ENCODE measurements at places on chromosomes 11 and 22.

GRCh38 chr22:33477120-33478111 is 419.2 kb upstream of the SYN3 start:
- DNase-seq: no peak

GRCh38 chr11:78638704-78639380 is 64.2 kb upstream of the NARS2 start:
- no peak for DNase-seq

- no peak for DNase-seq
Observed at GRCh38 chr11:95891423-95892170, 32.3 kb downstream of the MTMR2 start.

DNA sequence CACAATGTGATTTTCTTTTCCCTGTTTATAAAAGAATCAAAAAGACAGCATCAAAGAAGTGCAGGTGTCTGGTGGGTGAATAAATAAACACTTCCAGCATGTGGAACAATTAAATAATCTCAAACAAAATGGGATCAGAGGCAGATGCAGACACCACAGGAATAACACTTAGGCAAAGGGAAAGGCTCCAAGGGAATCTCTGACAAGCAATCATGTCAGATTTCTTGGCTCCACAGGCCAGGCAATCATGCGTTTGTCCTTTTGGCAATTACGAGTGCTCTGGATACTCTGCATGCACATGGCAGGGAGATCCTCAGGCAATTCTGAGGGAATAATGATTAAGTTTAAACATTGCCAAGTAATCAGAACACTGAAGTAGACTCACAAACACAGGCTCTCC is 403.5 kb upstream of the LUZP2 start:
- DNase-seq: no peak

DNA sequence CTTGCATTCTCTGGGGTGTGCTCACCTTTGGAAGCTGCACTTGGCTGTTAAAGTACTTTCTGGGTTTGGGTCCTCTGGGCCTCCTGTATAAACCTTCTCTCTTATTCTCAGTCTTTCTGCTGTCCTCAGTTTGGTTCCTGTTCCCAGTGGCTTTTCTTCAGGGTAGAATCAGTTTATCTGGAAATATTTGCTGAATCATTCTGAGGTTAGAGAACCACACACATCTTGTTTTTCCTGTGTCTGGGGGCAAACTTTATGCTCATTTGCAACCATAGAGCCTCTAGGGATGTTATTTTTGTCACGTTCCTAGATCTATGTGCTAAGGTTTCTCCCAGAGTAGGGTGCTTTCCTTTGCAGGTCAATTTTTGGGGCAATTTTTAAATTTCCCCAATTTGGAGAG is 224.3 kb upstream of the C11orf87 start:
- DNase-seq: no peak

- peak; percentile 11 for DNase-seq
Observed at GRCh38 chr22:19879246-19879570, 24.5 kb upstream of the GNB1L start.

GRCh38 chr22:47176573-47177333 is 414.3 kb downstream of the TBC1D22A start:
- DNase-seq: peak; percentile 8

DNA sequence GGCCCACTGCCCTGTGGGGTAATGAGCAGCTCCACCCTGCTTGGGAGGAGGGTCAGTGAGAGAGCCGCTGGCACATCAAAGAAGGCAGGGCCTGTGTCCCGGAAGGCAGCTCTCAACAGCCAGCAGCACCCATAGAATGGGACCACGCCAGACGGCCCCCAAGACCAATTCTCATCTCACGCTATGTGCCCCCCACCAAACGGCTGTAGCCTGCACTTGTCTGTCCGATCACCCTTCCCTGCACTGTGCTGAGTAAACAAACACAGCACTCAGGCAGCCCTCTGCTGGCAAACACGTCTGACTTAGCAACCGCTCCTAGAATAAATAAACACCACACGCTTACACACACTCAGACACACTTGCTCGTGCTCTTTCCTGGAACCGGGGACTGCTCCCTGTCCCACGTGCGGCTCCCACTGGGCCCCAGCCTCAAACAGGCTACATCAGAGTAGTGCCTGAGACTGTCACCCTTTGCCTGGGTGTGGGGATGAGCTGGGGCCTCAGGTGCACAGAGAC is 53.2 kb upstream of the CDON start:
- DNase-seq: no peak

- no peak for DNase-seq
Observed at GRCh38 chr22:23777776-23778576, 5.3 kb downstream of the MMP11 start.

- DNase-seq: no peak
Observed at GRCh38 chr11:12473381-12473780, 96.0 kb downstream of the PARVA start.

DNA sequence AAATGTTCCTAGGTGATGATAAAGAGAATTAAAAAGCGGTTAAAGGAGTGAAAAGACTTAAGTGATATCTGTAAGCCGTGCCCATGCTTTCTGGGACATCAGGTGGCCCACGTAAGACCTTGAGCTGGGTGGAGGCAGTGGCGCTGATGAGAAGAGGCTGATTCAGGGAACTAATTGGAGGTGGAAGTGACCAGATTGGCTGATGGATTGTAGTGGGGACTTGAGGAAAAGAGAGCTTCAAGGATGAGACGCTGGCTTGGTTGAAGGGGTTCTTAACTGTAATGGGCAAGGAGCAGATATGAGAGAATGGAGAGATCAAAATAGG is 69.1 kb upstream of the EP300 start:
- DNase-seq: no peak

GRCh38 chr11:105056446-105056845 is 11.3 kb upstream of the CARD16 start:
- DNase-seq: no peak

DNA sequence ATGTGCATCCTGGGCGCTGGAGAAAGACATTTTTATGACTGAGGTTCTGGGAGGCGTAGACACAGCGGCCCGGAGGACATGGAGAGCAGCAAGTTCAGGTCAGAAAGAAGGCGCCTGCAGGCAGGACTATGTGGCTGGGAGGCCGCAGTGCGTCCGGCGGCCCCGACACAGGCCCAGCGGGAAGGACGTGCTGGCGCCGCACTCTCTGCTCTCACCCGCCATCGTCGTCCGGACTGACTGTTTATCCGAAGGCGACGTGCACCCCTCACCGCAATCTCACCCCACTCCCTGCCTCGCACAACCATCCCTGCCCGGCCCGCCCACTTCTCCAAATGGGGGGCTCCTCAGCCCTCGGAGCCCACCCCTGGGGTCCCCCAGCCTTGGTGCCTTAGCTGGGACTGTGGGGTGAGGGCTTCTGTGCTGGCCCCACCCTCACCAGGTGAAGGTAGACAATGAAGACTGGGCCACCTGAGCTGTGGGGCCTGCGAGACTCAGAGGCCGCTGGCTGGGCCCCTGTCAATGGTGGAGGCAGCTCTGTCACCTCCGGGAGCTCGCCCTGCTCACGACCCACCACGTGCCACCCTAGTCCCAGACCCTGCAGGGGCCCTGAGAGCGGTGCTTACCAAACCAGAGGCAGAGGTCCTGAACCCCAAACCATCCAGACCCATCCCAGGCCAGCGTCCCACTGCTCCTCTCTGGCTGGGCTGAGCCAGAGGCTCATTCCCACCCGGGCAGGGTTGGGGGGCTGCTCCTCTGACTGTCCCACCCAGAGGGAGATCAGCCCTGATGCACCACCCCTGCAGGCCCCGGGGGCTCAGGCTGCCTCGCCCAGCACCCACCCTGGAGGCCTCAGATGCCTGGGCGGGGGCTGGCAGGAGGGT is 16.2 kb upstream of the MUC5B start:
- DNase-seq: no peak

GRCh38 chr11:119700536-119701346 is 28.3 kb downstream of the NECTIN1 start:
- DNase-seq: no peak

- no peak for DNase-seq
Observed at GRCh38 chr11:15072551-15073143, 746 bp upstream of the CALCB start.

DNA sequence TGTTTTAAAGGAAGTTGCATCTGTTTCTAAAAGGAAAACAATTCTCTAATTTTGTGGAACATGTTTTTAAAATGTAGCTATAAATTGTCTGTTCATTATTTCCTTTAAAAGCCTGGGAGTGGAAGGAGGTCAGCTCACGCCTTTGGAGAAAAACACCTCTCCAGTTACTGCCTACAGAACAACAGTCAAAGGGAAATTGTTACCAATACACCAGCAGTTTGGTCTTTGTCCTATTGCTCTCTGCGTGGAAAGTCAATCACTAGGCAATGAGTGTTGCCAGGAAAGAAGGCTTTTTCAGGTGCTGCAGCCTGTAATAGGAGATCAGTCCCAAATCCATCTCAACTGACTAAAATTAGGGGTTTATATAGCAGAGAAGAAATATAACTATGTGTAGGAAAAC is 22.2 kb downstream of the SVIP start:
- DNase-seq: no peak

DNA sequence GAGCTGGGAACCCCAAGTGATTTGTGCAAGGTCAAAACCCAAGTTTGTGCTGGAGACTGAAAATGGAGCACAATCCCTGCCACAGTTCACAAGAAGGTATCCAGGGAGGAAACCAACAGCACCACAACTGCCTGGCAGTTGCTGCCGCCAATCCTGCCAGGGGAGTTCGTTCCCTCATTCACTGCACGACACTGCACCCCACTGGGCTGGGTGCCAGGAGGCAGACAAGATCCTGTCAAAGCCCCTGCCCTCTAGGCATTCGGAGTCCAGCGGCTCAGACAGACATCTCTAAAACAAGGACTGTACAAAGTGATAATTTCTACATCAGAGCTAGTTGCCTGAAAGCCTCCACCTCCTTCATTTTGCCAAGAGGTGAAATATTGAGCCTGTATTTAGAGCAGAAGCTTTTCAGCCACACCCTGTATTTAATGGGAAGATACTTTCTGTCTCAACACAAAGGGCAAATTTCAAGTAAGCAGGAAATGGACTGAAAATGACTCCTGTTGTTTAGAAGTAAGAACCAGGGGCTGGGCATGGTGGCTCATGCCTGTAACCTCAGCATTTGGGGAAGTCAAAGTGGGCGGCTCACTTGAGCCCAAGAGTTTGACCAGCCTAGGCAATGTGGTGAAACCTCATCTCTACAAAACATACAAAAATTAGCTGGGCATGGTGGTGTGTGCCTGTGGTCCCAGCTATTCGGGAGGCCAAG is 277.4 kb upstream of the NARS2 start:
- no peak for DNase-seq

DNA sequence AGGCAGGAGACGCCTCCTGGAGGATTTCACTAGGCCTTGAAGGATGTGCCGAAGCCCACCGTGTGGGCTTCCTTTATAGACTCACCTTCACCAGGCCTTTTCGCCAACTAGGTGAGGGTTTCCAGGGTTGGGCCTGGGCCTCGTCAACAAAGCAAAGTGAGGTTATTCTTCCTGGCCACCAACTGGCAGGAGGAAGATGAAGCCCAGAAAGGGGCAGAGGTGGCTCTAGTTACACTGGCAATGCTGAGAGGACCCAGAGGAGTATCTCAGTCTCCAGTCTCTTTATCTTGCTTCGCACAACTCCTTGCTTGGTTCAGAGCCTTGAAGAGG is 404 bp upstream of the RELT start:
- DNase-seq: no peak

DNA sequence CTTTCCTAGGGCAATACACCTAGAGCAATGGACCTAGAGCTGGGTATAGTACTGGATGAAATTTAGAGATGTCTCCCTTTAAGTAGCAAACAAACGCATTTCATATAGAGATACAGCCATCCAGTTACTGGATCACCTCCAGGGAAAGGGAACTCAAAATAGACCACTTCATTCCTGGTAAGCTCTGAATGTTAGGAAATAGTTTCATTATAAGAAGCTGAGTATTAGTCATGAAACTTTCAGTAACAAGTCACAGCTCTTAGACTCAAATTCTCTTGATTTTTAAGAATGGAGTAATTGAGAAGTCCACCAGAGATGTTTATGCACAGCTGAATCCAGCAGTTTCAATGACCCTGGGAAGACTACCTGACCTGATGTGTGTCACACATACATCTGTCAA is 221.9 kb downstream of the FAM76B start:
- no peak for DNase-seq

GRCh38 chr11:94926698-94927237 is 46.6 kb downstream of the CWC15 start:
- no peak for DNase-seq

DNA sequence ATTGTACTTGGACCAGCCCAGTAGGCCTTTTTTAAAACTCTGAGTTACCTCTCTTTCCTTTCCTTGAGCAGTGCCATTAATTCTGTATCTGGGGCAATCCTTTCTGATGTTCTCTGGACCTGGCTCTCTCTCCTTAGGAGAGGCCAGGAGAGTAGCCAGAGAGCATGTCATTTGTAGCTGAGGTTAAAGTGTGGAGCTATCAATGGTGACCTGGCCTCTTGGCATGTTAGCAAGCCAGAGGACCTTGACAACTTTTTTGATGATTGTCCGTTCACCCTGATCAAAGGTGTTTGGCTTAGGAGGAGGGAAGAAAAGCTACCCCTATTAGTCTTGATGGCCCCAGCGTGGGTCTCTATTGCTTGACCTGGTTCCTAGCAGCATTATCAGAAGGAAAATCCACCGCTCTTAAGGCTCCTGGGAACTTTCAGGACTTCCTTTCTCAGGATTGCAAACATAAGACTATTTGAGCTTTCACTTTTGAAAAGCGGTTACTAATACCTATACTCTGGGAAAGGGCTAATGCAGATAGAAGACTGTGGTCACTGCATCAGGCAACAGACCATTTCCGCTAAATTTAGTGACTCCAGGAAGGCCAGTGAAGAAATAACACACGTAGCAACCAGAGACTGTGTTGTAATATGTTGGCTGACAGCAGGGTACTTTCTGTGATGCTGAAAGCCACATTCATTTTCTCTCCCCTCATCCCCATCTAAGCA is 18.2 kb downstream of the LIMK2 start:
- DNase-seq: no peak

DNA sequence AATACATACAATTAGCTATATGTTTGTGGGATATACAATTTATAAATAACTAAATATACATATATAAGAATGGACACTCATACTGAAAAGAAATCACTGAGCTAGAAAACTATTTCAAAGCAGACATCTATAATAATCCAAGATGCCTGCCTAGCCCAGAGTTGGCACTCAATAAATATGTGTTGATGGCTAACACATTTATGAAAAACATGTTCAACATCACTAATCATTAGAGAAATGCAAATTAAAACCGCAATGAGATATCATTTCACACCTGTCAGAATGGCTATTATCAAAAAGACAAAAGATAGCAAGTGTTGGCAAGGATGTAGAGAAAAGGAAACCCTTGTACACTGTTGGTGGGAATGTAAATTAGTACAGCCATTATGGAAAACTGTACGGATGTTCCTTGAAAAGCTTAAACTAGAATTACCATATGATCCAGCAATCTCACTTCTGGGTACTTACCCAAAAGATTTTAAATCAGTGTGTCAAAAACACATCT is 29.8 kb downstream of the POU2AF1 start:
- no peak for DNase-seq

GRCh38 chr11:103958475-103959215 is 77.8 kb upstream of the DDI1 start:
- DNase-seq: no peak

DNA sequence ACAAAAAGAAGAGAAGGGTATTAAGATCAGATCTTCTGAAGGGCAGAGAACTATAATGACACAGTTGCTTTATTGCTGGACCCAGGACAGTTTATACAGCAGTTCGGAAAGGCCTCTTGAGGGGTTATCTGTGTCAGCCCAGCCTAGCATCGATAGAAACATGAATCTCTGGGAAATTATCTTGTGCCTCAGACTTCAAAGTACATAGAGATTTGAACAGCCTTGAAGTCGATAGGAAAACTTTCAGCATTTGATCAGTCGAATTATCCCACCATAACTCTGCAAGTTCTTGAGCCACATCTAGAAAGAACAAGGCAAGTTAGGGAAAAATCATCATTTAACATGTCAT is 2.5 kb upstream of the LMO2 start:
- DNase-seq: no peak

GRCh38 chr11:26332572-26332915 is 614 bp downstream of the ANO3 start:
- no peak for DNase-seq
